ENCODE measurements at places on chromosomes 6 and 20. TPM values are rescaled to one million over a fixed set of nuclear protein-coding genes. Genes with fewer than 3 reads are reported as not detected.

DNA sequence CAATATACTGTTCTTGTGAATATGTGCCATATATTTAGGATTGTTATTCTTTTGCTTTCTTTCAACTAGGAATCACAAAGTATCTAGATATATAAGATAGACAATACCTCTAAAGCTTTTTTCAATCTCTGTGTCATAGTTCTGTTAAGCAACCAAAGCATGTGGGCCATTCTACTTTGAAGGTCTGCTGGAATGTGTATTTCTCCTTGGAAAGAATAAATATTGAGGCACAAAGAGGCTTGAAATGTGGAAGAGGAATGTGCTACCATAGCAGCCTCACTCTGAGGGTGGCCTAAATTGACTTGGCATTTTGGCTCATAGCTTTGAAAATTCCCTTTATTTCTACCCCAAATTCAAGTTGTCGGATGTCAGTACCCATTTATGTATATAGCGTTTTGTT, 488.5 kb upstream of the MAN1A1 start:
- H3K4me1 ChIP-seq = no peaks in the 10 kb centered on the region
- no peaks in the 10 kb centered on the region for H3K36me3 ChIP-seq
- no peak for DNase-seq
- H3K27ac ChIP-seq = no peak overlapping the region
- H3K4me3 ChIP-seq = no peak overlapping the region

GRCh38 chr6:4378319-4378996, 243.1 kb upstream of the ECI2 start:
- H3K36me3 ChIP-seq = no peaks in the 10 kb centered on the region
- H3K27ac ChIP-seq = no peak overlapping the region
- no peak for DNase-seq
- no peaks in the 10 kb centered on the region for H3K4me1 ChIP-seq

DNA sequence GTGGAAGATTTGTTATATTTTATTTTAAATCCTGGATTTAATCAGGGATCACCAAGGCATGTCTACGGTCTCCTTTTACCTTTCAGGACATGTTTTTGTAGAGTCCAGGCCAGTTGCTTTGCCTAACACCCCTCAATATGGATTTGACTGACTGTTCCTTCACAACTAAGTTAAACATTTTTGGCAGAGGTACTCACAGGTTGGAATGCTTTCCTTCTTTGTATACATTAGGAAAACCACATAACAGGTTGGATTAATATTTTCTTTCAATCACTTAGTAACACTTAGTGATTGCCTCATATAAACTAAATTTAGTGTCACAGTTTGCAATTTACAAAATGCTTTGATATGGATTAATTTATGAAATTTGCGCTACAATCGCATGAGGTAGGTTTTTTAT, 64.5 kb downstream of the IPCEF1 start:
- H3K4me3 ChIP-seq = no peak overlapping the region
- H3K4me1 ChIP-seq = peaks cover 4% of the 10 kb centered on the region
- H3K36me3 ChIP-seq = no peaks in the 10 kb centered on the region
- no peak for DNase-seq
- no peak overlapping the region for H3K27ac ChIP-seq

- H3K27ac ChIP-seq = no peak overlapping the region
- no peaks in the 10 kb centered on the region for H3K4me1 ChIP-seq
- no peak overlapping the region for H3K4me3 ChIP-seq
- H3K27me3 ChIP-seq = peaks cover 4% of the 10 kb centered on the region
Measured at GRCh38 chr20:10312111-10312510, 93.5 kb downstream of the SNAP25 start.

- H3K4me3 ChIP-seq = no peak overlapping the region
- no peak for DNase-seq
- no peaks in the 10 kb centered on the region for H3K4me1 ChIP-seq
Measured at GRCh38 chr6:10099529-10100140, 315.2 kb downstream of the TFAP2A start.

DNA sequence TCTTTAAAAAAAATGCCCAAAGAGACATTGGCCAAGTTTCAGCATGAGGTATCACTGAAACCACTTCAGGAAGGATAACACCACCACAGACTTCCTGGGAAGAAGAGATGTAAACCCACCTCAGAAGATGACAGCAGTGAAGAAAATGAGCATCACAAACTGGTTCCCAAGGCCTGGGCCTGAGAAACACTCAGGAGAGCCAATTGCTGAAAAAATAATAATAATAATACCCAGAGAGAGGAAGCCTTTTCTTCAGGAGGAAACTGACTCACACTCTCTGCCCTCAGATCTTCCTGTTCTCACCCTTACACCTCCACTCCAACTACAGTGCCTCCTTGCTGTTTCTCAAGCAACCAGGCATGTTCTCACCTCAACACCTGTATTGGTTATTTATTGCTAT, 68.1 kb upstream of the MAFB start:
- H3K4me3 ChIP-seq = no peak overlapping the region
- peak; percentile 62 for DNase-seq
- peaks cover 2% of the 10 kb centered on the region for H3K36me3 ChIP-seq
- no peaks in the 10 kb centered on the region for H3K27me3 ChIP-seq
- peaks cover 25% of the 10 kb centered on the region for H3K4me1 ChIP-seq

GRCh38 chr6:35011096-35012041, 122.3 kb downstream of the ANKS1A start:
- peaks cover 12% of the 10 kb centered on the region for H3K4me1 ChIP-seq
- H3K27me3 ChIP-seq = no peaks in the 10 kb centered on the region
- H3K4me3 ChIP-seq = no peak overlapping the region
- no peak for DNase-seq

GRCh38 chr6:132404736-132405135, 3.5 kb upstream of the MOXD1 start:
- no peak overlapping the region for H3K27ac ChIP-seq
- no peaks in the 10 kb centered on the region for H3K36me3 ChIP-seq
- no peak overlapping the region for H3K4me3 ChIP-seq
- peaks cover 11% of the 10 kb centered on the region for H3K4me1 ChIP-seq
- DNase-seq = no peak

DNA sequence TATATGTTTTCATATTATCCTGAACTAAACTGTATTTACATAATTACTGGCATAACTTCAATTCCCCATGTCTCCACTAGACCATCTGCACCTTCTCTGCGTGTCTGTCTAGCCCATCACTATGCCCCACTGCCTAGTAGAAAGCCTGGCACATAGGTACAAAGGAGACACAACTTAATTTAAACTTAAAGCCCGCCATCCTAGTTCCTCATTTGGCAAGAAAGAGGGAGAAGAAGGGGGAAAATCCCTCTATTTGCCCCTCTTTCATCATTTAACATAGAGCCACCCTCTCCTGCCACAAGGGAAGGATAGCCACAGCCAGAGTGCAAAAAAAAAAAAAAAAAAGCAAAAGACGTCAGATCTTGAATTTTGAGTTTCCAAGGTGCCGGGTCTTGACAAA, 1.8 kb downstream of the PKIG start:
- H3K4me1 ChIP-seq = peaks cover 18% of the 10 kb centered on the region
- H3K36me3 ChIP-seq = no peaks in the 10 kb centered on the region
- H3K4me3 ChIP-seq = no peak overlapping the region
- peaks cover 3% of the 10 kb centered on the region for H3K27me3 ChIP-seq

DNA sequence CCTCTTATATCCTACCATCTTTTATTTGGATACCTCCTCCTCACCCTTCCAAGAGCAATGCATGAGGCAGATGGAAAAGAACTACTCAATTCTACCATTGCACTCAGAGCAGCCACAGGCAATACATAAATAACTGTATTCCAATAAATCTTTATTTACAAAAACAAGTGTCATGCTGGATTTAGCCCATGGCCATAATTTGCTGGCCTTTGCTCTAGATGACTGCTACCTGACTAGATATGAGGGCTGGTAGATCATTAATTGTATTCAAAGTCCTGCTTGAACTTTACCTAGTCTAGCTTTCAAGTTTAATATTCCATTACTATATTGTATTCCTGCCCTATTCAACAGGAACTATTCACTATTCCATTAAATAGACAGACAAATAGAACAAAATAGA, 37.1 kb downstream of the AFG1L start:
- no peak overlapping the region for H3K27ac ChIP-seq
- H3K4me3 ChIP-seq = no peak overlapping the region
- no peaks in the 10 kb centered on the region for H3K27me3 ChIP-seq
- H3K4me1 ChIP-seq = no peaks in the 10 kb centered on the region

- H3K27ac ChIP-seq = no peak overlapping the region
- peaks cover 22% of the 10 kb centered on the region for H3K27me3 ChIP-seq
- H3K4me1 ChIP-seq = peaks cover 5% of the 10 kb centered on the region
- no peak for DNase-seq
- no peaks in the 10 kb centered on the region for H3K36me3 ChIP-seq
Measured at GRCh38 chr6:43716099-43716498, 28.5 kb upstream of the MRPS18A start.

DNA sequence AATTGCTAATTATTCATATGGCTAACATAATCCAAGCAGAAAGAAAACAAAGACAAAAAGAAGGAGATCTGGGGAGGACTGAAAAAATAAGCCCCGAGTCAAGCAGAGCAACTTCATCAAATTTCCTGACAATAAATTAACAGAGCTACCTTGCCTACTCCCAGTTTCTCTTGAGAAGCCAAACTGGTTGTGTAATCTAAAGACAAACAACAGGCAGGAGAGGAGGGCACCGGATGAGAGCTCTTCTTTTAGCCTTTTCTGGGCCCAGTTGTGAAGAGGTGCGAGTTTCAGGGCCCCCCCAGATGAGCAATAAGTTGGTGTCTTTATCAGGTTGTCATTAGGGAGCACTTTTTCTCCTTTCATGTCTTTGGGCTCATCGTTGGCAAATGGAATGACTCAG, 197.1 kb upstream of the PCSK2 start:
- no peaks in the 10 kb centered on the region for H3K4me1 ChIP-seq
- no peaks in the 10 kb centered on the region for H3K36me3 ChIP-seq
- H3K27me3 ChIP-seq = no peaks in the 10 kb centered on the region
- no peak for DNase-seq

GRCh38 chr20:53294804-53295203, 298.8 kb downstream of the ZNF217 start:
- DNase-seq = no peak
- H3K4me1 ChIP-seq = no peaks in the 10 kb centered on the region
- no peak overlapping the region for H3K4me3 ChIP-seq
- H3K27me3 ChIP-seq = no peaks in the 10 kb centered on the region

GRCh38 chr6:5781966-5782556, 224.7 kb downstream of the NRN1 start:
- no peaks in the 10 kb centered on the region for H3K36me3 ChIP-seq
- no peaks in the 10 kb centered on the region for H3K27me3 ChIP-seq
- DNase-seq = no peak
- no peaks in the 10 kb centered on the region for H3K4me1 ChIP-seq
- H3K4me3 ChIP-seq = no peak overlapping the region

GRCh38 chr6:153436351-153436750, 305.3 kb upstream of the RGS17 start:
- no peak for DNase-seq
- H3K36me3 ChIP-seq = no peaks in the 10 kb centered on the region
- no peak overlapping the region for H3K27ac ChIP-seq
- no peaks in the 10 kb centered on the region for H3K4me1 ChIP-seq
- H3K4me3 ChIP-seq = no peak overlapping the region

DNA sequence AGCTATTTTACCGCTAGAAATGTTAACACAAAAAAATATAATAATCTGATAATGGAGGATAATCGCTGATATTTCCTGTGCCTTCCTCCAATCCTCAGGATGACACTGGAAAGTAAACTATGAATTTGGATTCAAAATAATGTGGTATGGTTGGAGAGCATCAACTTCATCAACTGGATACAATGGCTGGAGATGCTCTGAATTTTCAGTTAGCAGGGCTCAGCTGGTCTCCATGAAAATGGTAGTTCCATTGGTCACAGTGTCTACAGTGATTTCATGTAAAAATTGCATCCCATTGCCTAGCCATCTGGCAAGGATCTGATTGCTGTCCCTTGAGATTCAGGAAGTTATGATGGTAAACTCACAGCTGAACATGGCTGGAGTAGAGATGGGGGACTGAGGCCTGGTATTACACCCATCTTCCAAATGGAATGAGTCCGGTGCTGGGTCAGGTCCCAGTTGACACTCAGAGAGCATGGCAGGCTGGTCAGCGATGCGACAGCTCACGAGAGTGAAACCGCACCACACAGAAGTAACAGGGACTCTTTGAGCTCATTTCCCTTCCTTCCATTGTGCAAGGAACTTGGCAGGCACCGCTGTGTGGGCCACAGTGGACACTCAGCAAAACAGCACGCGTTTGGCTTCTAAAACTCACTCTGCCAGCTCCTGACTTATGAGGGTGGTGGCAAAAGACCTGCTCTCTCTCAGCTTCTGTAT, 142.4 kb upstream of the TNFAIP3 start:
- peaks cover 13% of the 10 kb centered on the region for H3K4me1 ChIP-seq
- no peak for DNase-seq
- H3K36me3 ChIP-seq = peaks cover 2% of the 10 kb centered on the region
- H3K4me3 ChIP-seq = no peak overlapping the region
- H3K27me3 ChIP-seq = peaks cover 6% of the 10 kb centered on the region
- H3K27ac ChIP-seq = no peak overlapping the region

DNA sequence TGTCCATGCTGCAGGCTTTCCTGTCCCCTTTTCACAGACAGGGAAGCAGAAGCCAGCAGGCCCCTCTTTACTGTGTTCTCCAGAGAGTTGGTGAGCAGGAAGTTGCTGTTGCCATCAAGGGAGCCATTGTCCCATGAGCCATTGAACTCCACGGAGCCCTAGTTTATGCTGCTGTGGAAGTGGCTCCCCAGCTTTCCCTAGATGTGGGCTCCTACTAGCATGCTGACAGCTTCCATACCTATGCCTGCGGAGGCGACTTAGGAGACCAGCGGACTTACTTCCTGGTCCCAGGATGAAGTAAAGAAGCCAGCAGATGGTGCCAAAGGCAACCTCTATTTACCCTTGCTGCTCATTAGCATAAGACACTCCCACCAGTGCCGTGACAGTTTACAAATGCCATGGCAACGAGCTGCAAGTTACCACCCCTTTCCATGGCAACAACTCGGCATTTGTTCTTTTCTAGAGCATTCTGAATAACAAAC, 30.8 kb upstream of the FKBP1A start:
- peaks cover 25% of the 10 kb centered on the region for H3K4me1 ChIP-seq
- no peak overlapping the region for H3K4me3 ChIP-seq
- peaks cover 10% of the 10 kb centered on the region for H3K36me3 ChIP-seq
- DNase-seq = peak; percentile 67
- H3K27ac ChIP-seq = no peak overlapping the region

- no peak for DNase-seq
- H3K36me3 ChIP-seq = peaks cover 4% of the 10 kb centered on the region
- no peak overlapping the region for H3K27ac ChIP-seq
- no peak overlapping the region for H3K4me3 ChIP-seq
- peaks cover 18% of the 10 kb centered on the region for H3K4me1 ChIP-seq
Measured at GRCh38 chr6:127263481-127263880, 3.2 kb upstream of the RNF146 start.

Gene SASH1
- 0.44 TPM for total RNA-seq

Gene PRPH2
- not detected for total RNA-seq

Gene GCLC
- total RNA-seq = 25.0 TPM

Gene CALHM4
- not detected for total RNA-seq

Gene POM121L2
- total RNA-seq = not detected

Gene TCP11
- not detected for total RNA-seq

Gene KCNK5
- total RNA-seq = 33.8 TPM

Gene BPI
- total RNA-seq = not detected

Gene CTAGE9
- total RNA-seq = not detected

Data from activated CD4-positive, alpha-beta T cell treated with anti-CD3 and anti-CD28 coated beads, Interleukin-2, amount 10 ng/mL, durations not matched to agents 24 days and 14 days (primary cell).